Metanephros (tissue), 2 donors: ENCODE measurements at places on chromosomes 6 and 20. TPM values are rescaled to one million over a fixed set of nuclear protein-coding genes. Genes with fewer than 3 reads are reported as not detected.

ELOVL2 gene
- 2.3 TPM for total RNA-seq

EFCAB8 gene
- total RNA-seq, result not detected

SCRT2 gene
- not detected for total RNA-seq

OTOR gene
- not detected for total RNA-seq

LPIN3 gene
- total RNA-seq, result 14.1 TPM

KIF25 gene
- total RNA-seq, result 0.18 TPM

IMPG1 gene
- total RNA-seq, result 0.64 TPM

TULP1 gene
- total RNA-seq, result 3.1 TPM

KCNK5 gene
- total RNA-seq, result 6.9 TPM

TXNDC5 gene
- 94.5 TPM for total RNA-seq

GMEB2 gene
- total RNA-seq, result 14.0 TPM

PMEPA1 gene
- 14.2 TPM for total RNA-seq

NKAIN4 gene
- total RNA-seq, result 27.2 TPM

SLA2 gene
- 0.64 TPM for total RNA-seq

LY6G6C gene
- not detected for total RNA-seq

TDRD6 gene
- total RNA-seq, result 0.82 TPM

THBD gene
- total RNA-seq, result 13.7 TPM

MYL9 gene
- 19.2 TPM for total RNA-seq

NOX3 gene
- total RNA-seq, result 2.1 TPM

LAMA5 gene
- total RNA-seq, result 191 TPM

ZBTB46 gene
- total RNA-seq, result 26.4 TPM

PRL gene
- 0.58 TPM for total RNA-seq

COL11A2 gene
- 6.9 TPM for total RNA-seq

OR2H2 gene
- not detected for total RNA-seq

GNMT gene
- total RNA-seq, result 0.76 TPM

PGBD1 gene
- 6.4 TPM for total RNA-seq

DUSP15 gene
- 18.0 TPM for total RNA-seq

SLC22A2 gene
- 8.6 TPM for total RNA-seq

MAPK13 gene
- total RNA-seq, result 14.3 TPM

ADGB gene
- 0.12 TPM for total RNA-seq

ERVFRD-1 gene
- total RNA-seq, result not detected

CNBD2 gene
- total RNA-seq, result 4.0 TPM

RIPOR2 gene
- 18.2 TPM for total RNA-seq

WFDC12 gene
- not detected for total RNA-seq

BIRC7 gene
- total RNA-seq, result 3.2 TPM

ID4 gene
- total RNA-seq, result 126 TPM

EFHC1 gene
- total RNA-seq, result 36.4 TPM

CEBPB gene
- 20.6 TPM for total RNA-seq

EEF1E1 gene
- total RNA-seq, result 27.3 TPM

TRIM31 gene
- total RNA-seq, result not detected

PHACTR3 gene
- 6.3 TPM for total RNA-seq

PACRG gene
- 13.3 TPM for total RNA-seq

MCCD1 gene
- 9.8 TPM for total RNA-seq

HLA-DRB5 gene
- total RNA-seq, result 1.8 TPM

JPH2 gene
- total RNA-seq, result 22.8 TPM

TMC2 gene
- total RNA-seq, result not detected

BEND3 gene
- total RNA-seq, result 7.6 TPM

COL9A1 gene
- 9.9 TPM for total RNA-seq

BEND6 gene
- total RNA-seq, result 2.5 TPM
